Activated T-cell treated with anti-CD3 and anti-CD28 coated beads, Interleukin-2, amount 50 U/mL, for 72 hours (primary cell): ENCODE measurements at places on chromosomes 2 and 18.

DNA sequence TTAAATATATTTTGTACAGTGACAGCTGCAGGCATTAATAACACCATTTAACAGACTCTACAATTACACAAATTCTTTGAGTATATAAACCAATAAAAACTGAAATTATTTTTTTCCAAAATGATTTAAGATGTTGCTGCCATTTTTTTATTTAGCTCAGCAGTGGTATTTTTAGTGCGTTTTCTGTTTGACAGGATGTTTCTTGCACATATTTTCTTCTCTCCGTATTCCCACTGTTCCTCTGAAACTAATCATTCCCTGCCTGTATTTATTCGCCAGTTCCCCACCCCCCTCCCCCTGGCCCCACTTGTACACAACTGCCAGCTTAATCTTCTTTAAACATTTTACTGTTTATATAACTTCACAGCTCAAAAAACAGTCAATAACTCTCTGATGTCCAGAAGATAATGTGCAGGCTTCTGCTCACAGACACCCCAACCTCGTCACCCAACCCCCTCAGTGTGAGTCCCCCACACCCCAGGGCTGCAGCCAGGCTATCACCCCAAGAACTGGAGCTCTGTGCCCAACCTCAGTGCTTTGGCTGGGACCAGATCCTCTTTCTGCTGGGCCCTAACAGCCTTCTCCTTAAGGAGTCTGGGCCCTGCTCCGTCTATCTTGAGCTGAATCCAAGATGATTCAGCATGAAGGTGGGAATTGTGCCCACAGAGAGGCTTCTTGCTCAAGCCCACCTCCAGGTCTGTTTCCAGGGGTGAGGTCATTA lies 41.6 kb upstream of the MAP4K4 start:
- no peaks in the 10 kb centered on the region for H3K27me3 ChIP-seq
- H3K4me3 ChIP-seq: no peak overlapping the region
- H3K27ac ChIP-seq: no peak overlapping the region
- H3K36me3 ChIP-seq: peaks cover 2% of the 10 kb centered on the region

DNA sequence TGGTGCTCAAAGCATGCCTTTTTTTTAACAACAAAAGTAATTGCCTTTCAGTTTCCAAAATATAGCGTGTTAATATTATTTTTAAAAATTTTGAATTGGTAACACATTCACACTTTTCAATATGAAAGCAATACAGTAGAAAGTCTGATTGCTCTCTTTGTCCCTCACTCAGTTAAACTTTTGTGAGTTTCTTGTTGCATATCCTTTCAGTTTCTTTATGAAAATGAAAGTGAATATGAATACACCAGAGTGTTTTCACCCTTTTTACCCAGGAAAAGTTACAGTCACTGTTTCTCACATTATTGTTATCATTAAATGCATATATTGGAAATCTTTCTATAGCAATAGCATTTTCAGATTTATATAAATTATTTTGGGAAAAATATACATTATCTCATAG lies 377.4 kb upstream of the CRIM1 start:
- H3K27ac ChIP-seq: no peak overlapping the region
- DNase-seq: no peak
- peaks cover 4% of the 10 kb centered on the region for H3K4me1 ChIP-seq
- peaks cover 9% of the 10 kb centered on the region for H3K27me3 ChIP-seq
- no peaks in the 10 kb centered on the region for H3K36me3 ChIP-seq

DNA sequence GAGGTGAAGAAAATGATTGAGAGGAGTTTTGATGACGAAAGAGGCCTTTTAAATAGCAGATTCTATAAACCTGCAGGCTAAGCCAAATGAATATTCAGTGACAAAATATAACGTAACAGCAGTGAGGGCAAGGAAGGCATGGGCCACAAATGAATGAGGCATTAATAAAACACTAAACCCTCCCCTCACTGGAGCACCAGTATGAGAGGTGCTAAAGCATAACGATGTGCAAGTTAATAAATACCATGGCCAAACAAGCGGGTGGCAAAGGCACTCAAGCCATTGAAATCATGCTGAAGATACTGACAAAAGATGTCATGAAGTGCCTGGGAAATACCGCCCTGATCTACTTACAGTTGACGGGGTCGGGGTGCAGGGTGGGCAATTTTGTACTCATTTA lies 30.2 kb upstream of the LONRF2 start:
- no peaks in the 10 kb centered on the region for H3K4me1 ChIP-seq
- peaks cover 45% of the 10 kb centered on the region for H3K27me3 ChIP-seq
- DNase-seq: no peak

GRCh38 chr18:10927286-10927992 lies 221.9 kb downstream of the PIEZO2 start:
- H3K27ac ChIP-seq: no peak overlapping the region
- H3K4me3 ChIP-seq: no peak overlapping the region
- no peaks in the 10 kb centered on the region for H3K4me1 ChIP-seq
- no peaks in the 10 kb centered on the region for H3K27me3 ChIP-seq
- no peak for DNase-seq

DNA sequence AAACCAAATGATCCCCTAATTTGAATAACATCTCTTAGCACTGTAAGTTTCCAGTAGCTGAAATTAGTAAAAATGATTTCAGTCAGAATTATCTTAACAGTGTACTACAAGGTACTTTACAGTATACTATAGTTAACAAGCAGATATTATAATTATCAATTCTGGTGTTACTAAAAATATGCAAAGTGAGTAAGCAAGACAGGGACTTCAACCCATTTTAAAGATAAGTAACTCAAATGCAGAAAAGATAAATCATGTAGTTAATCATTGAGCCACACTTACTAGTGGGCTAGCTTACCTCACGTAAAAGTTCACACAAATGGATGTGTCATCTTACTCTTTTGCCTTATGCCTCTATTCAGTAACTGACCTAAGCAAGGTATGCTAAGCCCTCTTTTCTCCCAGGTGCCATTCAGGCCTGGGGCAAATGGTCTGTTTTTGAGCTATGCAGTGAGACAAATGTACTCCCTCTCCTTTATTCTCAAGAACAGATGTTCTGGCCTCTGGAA lies 101.0 kb downstream of the NBAS start:
- H3K36me3 ChIP-seq: peaks cover 2% of the 10 kb centered on the region
- DNase-seq: no peak
- no peaks in the 10 kb centered on the region for H3K4me1 ChIP-seq
- H3K4me3 ChIP-seq: no peak overlapping the region
- H3K27ac ChIP-seq: no peak overlapping the region

DNA sequence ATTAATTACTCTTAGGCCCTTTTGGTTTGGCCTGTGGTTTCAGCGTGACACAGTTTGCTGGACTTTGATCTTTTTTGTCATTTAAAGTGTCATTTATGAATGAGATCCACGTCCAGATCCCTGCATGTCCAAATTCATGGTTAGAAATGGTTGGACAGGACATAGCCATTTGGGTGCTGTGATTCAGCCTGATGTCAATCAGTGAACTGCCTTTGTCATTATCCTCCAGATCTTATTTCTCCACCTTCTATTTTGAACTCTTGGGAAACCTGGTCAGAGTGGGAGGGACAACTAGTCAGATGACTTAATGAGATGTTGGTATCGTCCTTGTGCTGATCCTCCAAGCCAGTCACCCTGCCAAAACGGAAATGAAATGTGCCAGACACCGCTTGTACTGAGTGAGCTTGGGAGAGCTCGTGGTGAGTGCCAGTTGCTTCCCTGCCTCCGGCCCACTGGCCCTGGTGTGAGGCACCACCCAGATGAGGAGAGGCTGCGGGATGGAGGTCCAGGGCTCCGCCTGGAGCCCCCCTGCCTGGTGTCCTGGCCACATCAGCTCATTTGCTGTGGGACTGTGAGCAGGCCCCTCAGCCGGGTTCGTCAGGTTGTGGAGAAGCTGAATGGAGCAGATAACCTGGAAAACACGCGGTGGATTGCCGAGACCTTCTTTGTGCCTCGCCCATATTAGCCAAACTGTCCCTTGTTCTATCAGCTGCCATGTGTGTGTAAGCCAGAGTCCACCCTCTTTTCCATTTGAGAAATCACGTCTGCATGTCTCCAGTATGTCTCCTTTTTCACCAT lies 70.1 kb downstream of the DGKD start:
- no peak for DNase-seq
- no peaks in the 10 kb centered on the region for H3K27me3 ChIP-seq
- peaks cover 93% of the 10 kb centered on the region for H3K4me1 ChIP-seq
- H3K36me3 ChIP-seq: peaks cover 23% of the 10 kb centered on the region

DNA sequence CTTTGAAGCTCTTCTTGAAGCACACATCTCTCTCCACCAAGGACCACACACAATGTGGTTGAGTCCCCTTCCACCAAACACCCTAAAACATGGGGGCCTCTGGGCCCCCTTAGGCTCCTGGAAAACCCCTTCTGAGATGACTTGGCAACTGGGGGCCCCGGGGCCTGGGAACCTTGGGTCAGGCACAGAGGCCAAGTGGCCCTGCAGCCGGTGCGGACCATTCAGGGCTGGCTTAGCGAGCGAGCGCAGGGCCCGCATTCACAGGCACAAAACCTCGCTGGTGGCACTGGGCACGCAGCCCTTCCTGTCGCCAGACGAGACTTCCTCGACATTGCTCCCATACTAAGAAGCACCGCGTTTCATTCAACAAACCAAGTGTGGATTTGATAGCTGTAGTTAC lies 111.2 kb upstream of the ID2 start:
- no peak overlapping the region for H3K27ac ChIP-seq
- DNase-seq: no peak
- no peaks in the 10 kb centered on the region for H3K27me3 ChIP-seq

GRCh38 chr2:162282765-162283425 lies 35.6 kb downstream of the IFIH1 start:
- no peaks in the 10 kb centered on the region for H3K27me3 ChIP-seq
- no peak overlapping the region for H3K4me3 ChIP-seq
- no peaks in the 10 kb centered on the region for H3K4me1 ChIP-seq
- peaks cover 6% of the 10 kb centered on the region for H3K36me3 ChIP-seq
- peak overlapping the region; percentile 4 for H3K27ac ChIP-seq

GRCh38 chr2:70714141-70714905 lies 53.7 kb downstream of the ADD2 start:
- no peaks in the 10 kb centered on the region for H3K27me3 ChIP-seq
- peaks cover 10% of the 10 kb centered on the region for H3K4me1 ChIP-seq
- no peak overlapping the region for H3K27ac ChIP-seq
- DNase-seq: no peak
- H3K4me3 ChIP-seq: no peak overlapping the region

- no peaks in the 10 kb centered on the region for H3K36me3 ChIP-seq
- no peak overlapping the region for H3K4me3 ChIP-seq
- H3K4me1 ChIP-seq: peaks cover 11% of the 10 kb centered on the region
- H3K27ac ChIP-seq: no peak overlapping the region
Observed at GRCh38 chr2:226756131-226756530, 43.5 kb downstream of the IRS1 start.

GRCh38 chr2:120984452-120985173 lies 248.9 kb downstream of the GLI2 start:
- H3K4me3 ChIP-seq: no peak overlapping the region
- no peak for DNase-seq
- no peaks in the 10 kb centered on the region for H3K27me3 ChIP-seq
- H3K27ac ChIP-seq: no peak overlapping the region

- H3K4me1 ChIP-seq: no peaks in the 10 kb centered on the region
- H3K27me3 ChIP-seq: peaks cover under 1% of the 10 kb centered on the region
- H3K36me3 ChIP-seq: no peaks in the 10 kb centered on the region
- no peak for DNase-seq
- H3K4me3 ChIP-seq: no peak overlapping the region
- H3K27ac ChIP-seq: no peak overlapping the region
Observed at GRCh38 chr2:9237831-9238230, 31.2 kb downstream of the ASAP2 start.

DNA sequence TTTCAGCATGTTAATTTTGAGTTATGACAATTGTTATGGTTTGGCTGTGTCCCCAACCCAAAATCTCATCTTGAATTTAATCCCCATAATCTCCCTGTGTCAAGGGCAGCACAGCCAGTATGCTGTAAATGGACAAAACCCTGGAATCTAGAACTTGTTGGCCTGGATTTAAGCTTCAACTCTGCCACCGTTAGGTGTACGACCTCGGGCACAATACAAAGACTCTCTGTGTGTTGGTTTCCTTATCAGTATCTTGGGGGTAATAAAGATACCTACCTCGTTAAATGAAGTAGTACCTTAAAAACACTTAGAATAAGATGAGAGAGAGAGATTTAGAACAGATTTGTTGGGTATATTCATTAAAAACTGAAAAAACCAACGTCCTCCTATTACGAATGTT lies 106.5 kb downstream of the CDH19 start:
- no peaks in the 10 kb centered on the region for H3K36me3 ChIP-seq
- no peak for DNase-seq
- no peak overlapping the region for H3K27ac ChIP-seq
- H3K27me3 ChIP-seq: no peaks in the 10 kb centered on the region

DNA sequence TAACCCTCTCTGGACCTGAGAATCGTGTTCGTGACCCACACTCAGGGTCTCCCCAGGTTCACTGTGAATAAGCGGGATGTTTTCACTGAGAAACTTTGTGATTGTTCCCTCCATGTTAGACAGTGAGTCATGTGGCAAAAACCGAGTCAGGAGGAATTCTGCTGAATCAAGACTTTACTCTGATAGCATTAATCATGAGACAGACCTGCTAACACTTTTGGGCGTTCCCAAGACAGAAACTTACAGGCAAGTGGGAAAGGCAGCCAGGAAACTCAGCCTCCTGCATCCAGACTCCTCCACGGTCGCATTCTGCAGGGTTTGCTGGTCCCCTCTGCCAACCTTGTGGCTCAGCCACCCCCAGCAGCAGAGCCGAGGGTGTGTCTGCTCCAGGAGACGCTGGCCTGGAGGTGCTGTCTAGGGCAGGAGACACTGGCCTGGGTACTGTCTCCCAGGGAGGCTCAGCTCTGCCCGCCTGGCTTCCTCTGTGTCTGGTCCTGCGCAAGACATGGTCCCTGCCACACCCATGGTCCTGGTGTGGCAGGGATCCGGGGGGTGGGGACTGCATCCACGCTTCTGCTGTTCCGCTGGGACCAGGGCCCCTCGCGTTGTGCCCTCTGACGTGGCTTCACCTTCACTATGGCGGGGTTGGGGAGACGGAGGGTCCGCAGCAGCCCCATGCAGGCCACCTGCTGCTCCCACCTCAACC lies 177.4 kb downstream of the TWIST2 start:
- H3K27me3 ChIP-seq: peaks cover 8% of the 10 kb centered on the region
- no peaks in the 10 kb centered on the region for H3K4me1 ChIP-seq
- DNase-seq: no peak

DNA sequence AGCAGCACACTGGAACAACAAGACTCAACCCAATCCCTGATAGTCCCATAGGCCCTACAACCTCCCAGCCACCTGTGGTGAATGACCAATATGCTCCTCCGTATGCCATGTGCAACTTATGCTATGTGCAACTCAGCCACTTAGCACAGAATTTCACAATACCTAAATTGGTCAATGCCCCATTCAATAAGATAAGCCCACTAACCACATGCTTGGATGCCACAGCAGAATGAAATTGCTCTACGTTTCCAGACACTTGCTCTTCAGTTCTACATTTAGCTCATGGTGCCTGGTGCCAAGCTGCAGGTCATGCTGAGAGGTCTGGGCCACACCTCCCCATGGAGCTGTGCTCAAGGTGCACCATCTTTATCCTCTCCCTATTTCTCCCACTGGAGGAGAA lies 159.8 kb downstream of the EN1 start:
- no peak overlapping the region for H3K27ac ChIP-seq
- DNase-seq: no peak
- H3K4me1 ChIP-seq: no peaks in the 10 kb centered on the region
- no peaks in the 10 kb centered on the region for H3K36me3 ChIP-seq
